CD4-positive, alpha-beta memory T cell (primary cell): ENCODE measurements at places on chromosomes 16 and 17. TPM values are rescaled to one million over a fixed set of nuclear protein-coding genes. Genes with fewer than 3 reads are reported as not detected.
A peak's percentile ranks its signal among the peaks of the same experiment; 100 is the strongest.

- DNase-seq: no peak
Observed at GRCh38 chr17:75807861-75808260, 23.3 kb downstream of the UNK start.

- no peak for DNase-seq
Observed at GRCh38 chr17:74566132-74566753, 1.1 kb downstream of the CD300H start.

DNA sequence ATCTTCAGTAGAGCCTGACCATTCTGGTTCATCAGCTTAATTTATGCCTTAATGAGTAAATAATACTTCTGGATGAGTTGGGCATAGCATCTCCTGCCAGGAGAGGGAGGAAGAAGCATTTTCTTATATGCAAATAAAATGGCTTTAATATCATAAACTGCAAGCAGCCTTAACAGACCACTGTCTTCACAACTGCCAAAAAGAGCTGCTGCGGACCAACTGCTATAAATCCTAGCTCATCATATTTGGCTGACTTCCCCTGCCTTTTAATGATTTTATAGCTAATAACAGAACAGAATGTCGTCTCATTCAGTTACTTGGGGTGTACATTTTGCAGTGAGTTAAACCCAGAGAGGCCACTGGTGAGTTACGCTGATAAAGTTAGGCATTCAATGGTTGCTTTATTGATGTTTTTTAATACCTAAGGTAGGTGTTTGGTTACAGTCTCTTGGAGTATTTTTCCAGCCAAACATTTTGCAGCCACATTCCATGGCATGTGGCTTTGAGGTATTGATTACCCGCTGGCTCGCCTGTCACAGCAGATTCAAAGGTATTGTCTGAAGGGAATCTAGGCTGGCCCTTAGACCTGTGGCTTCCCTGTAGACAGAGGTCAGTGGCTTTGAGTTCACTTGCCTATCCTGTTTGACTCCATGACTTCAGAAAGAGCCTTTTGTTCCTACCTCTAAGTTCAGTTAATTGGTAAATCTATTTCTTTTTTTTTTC is 16.4 kb downstream of the FAM20A start:
- no peak for DNase-seq

GRCh38 chr17:9671559-9671958 is 26.2 kb downstream of the USP43 start:
- no peak for DNase-seq

- DNase-seq: no peak
Observed at GRCh38 chr16:86758932-86759331, 180.6 kb downstream of the FOXL1 start.

GRCh38 chr16:31664683-31665482 is 137.2 kb downstream of the AHSP start:
- no peak for DNase-seq

DNA sequence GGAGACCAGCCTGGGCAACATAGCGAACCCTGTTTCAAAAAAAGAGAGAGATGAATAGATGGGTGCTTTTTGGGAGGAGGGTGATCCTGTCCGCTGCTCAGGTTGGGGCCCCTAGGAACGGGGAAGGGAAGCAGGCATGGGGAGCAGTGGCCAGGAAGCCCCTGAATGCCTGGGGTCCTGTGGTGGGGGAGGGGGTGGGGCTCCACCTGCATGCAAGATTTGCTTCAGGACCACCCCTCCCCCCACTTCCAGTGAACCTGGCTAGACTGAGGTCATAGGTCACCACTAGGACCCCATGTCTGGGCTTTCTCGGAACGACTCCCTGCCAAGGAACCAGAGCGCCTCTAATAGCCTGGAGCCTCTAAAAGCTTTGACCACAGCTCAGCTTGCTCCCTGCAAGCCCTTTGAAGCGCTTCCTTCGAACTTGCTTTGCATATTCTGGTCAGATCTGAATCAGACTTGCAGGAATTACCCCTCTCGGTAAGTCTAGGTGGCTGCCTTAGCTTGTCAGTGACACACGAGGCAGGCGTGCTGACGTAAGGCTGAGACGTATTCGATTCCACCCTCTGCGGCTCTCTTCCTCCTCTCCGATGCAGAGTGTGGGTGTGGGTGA is 3.7 kb downstream of the SOCS3 start:
- DNase-seq: peak; percentile 94

- DNase-seq: no peak
Observed at GRCh38 chr16:1361685-1362360, 10.1 kb downstream of the GNPTG start.

CLEC18B gene
- 3.1 TPM for total RNA-seq

KDM6B gene
- 119 TPM for total RNA-seq

SMTNL2 gene
- total RNA-seq: not detected

SCNN1B gene
- not detected for total RNA-seq

FGF11 gene
- 3.3 TPM for total RNA-seq

KRTAP17-1 gene
- not detected for total RNA-seq
